Endodermal cell (in vitro differentiated cells): ENCODE measurements at places on chromosomes 3 and 15. TPM values are rescaled to one million over a fixed set of nuclear protein-coding genes. Genes with fewer than 3 reads are reported as not detected.

Gene RSL24D1
- 75.9 and 81.9 TPM in 2 replicates for total RNA-seq

Gene SLC15A2
- 0.73 and 0.99 TPM in 2 replicates for total RNA-seq

Gene WDR93
- 0.16 and 0.64 TPM in 2 replicates for total RNA-seq

DNA sequence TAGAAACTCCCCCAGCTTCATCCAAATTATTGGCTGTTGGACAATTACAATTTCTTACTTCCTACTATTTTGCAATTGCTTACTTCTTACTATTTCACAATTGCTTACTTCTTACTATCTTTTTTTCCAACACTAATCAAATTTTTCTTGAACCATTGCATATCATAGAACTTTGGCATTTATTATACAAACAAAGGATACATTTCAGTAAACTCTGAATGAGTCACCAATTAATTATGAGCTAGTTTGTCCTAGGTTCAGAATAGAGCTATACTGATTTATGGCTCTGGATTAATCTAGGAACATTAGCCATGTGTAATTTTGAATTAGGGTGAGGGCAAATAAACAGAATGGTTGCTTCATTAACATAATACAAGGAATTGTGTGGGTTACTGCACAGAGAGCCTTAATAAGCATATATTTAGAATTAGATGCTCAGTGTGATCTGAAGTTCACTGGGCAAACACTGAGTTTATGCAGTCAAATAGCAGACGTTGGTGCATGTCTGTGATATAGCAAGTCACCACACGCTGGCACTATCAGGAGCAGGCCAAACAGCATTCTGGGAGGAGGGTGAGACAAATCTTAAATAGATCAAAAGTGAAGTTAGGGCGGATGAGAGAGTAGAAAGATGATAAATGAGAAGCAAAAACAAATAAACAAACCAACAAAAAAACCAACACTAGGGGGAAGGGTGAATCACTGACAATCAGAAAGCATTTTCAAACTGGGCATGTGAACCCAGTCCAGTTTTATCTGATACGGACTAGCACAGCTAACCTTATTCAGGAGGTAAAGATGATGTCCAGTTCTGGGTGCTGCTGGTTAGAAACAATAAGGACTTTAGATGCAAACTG is 21.5 kb downstream of the GABRR3 start:
- DNase-seq, result no peak
- no peak overlapping the region for H3K4me3 ChIP-seq
- H3K4me1 ChIP-seq, result no peaks in the 10 kb centered on the region

DNA sequence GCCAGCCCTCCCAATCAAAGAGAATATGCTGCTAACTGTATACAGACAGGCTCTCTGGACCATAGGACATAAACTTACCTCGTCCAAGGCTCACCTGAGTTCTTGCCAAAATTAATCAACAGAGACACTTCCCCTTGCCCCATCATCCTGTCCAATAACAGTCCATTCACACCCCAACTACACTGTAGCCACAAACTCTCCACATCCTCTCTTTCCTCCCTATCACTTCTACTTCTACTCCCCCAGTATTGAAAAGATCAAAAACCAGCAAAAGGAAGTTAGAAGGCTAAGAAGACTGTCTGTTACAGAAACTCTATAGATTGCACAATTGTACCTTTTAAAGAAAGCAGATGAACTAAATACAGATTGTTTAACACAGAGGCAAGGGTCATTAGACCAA is 133.5 kb upstream of the STT3B start:
- H3K36me3 ChIP-seq, result no peaks in the 10 kb centered on the region
- no peak overlapping the region for H3K27ac ChIP-seq
- H3K4me3 ChIP-seq, result no peak overlapping the region
- no peak for DNase-seq
- H3K27me3 ChIP-seq, result no peaks in the 10 kb centered on the region

- DNase-seq, result peak; percentile 90
- no peak overlapping the region for H3K27ac ChIP-seq
- no peak overlapping the region for H3K4me3 ChIP-seq
- no peaks in the 10 kb centered on the region for H3K36me3 ChIP-seq
- H3K27me3 ChIP-seq, result peaks cover 28% of the 10 kb centered on the region
Observed at GRCh38 chr3:10983219-10983916, 9.2 kb upstream of the SLC6A1 start.

DNA sequence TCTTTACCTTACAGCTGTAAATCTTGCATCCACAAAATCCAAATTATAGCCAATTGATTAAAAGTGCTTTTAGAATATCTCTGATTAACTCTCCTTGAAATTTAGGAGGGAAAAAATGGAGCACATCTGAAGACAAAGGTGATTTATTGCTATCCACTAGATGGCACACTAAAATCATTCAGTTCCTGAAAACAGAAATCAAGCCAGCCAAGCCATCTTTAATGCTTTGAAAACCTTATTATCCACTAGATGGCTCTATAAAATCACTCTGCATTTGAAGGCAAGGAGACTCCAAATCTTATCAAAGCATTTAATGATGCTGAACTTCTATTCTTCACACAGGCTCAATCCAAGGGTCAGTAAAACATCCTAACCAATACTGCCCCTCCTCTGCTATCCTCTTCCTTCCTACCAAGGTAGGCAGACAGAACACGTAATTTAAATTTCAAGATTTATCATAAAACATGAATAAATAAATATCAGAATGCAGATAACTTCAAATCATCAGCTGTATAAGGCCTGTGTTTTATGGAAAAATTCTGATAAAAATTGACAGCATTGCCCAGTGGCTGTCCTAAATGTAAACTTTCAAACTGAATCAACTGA is 48.4 kb downstream of the GOLIM4 start:
- H3K4me3 ChIP-seq, result no peak overlapping the region
- H3K36me3 ChIP-seq, result no peaks in the 10 kb centered on the region
- DNase-seq, result no peak
- H3K4me1 ChIP-seq, result peaks cover 6% of the 10 kb centered on the region
- no peak overlapping the region for H3K27ac ChIP-seq
- H3K27me3 ChIP-seq, result no peaks in the 10 kb centered on the region

GRCh38 chr15:41801850-41802455 is 25.9 kb upstream of the JMJD7 start:
- H3K27ac ChIP-seq, result no peak overlapping the region
- no peak overlapping the region for H3K4me3 ChIP-seq
- no peak for DNase-seq
- H3K27me3 ChIP-seq, result no peaks in the 10 kb centered on the region
- H3K36me3 ChIP-seq, result peaks cover 2% of the 10 kb centered on the region
- no peaks in the 10 kb centered on the region for H3K4me1 ChIP-seq

DNA sequence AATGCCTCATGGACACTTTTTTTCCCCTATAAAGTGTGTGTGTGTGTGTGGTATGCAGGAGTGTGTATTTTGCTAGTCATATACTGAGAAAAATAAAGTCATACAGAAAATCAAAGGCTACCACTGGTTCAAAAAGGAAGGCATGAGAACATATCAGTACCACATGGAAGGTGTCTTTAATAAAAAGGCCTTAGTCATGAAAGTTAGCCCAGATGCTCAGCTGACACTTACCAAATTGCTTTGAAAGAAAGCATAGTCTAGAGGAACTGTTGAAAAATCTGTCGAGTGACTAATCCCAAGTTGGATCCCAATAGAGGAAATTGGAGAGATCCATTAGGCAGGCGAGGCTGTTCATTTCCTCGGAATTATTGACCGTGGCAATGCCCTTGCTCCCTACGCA is 432.9 kb upstream of the CFAP20DC start:
- no peaks in the 10 kb centered on the region for H3K36me3 ChIP-seq
- H3K27ac ChIP-seq, result no peak overlapping the region
- H3K4me1 ChIP-seq, result peaks cover 7% of the 10 kb centered on the region
- H3K4me3 ChIP-seq, result no peak overlapping the region
- no peaks in the 10 kb centered on the region for H3K27me3 ChIP-seq

DNA sequence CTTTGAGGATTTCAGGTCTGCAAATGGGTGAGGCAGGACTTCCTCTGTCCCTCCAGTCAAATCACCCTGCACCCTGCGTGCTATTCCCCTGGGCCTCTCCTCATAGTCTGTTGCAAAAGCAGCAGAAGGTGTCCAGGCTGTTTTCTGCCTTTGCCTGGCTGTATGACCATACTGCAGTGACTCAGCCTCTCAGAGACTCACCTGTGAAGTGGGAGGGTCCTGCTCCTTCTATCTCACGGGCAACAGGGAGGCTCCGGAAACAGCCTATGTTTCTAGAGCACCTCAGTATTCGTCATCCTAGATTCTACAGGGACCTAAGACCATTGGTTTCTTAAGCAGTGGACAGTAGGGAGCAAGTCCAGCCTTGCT is 216.4 kb downstream of the TLE3 start:
- no peaks in the 10 kb centered on the region for H3K36me3 ChIP-seq
- H3K27me3 ChIP-seq, result no peaks in the 10 kb centered on the region
- peaks cover 13% of the 10 kb centered on the region for H3K4me1 ChIP-seq
- no peak overlapping the region for H3K27ac ChIP-seq
- no peak overlapping the region for H3K4me3 ChIP-seq

DNA sequence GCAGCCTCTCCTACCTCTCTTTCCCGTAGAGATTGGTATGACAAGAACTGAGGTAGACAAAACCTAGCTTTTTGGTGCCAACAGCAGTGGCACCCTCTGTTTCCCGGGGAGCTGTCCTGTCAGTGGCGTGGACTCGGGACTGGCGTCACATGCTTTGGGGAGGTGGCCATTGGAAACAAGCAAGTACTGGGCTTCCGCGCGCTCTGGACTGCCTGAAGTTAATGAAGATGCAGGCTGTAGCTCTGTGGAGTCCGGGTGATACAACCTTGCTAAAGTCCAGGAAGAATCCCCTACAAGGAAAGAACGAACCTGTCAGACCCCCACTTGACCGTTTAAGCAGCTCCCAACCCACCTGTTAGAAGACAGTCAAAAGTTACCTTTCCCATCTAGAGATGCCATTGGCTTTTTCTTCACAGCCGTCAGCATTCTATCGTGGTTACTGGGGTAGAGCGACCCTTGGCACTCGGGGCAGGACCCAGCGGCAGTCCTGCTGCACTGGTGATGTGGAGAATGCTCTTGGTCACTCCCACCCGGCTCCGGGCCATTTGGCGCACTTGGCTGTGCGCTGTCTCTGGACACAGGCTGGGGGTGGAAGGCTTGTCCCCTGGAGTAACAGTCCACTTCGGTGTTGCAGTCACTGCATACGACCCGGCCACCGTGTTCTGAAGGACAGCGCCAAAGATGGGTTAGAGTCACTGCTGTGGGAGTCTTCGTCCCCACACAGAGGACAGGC is 120.5 kb downstream of the LRIG1 start:
- H3K36me3 ChIP-seq, result peaks cover 100% of the 10 kb centered on the region
- no peak overlapping the region for H3K27ac ChIP-seq
- no peaks in the 10 kb centered on the region for H3K27me3 ChIP-seq
- no peak overlapping the region for H3K4me3 ChIP-seq
- H3K4me1 ChIP-seq, result no peaks in the 10 kb centered on the region
- DNase-seq, result peak; percentile 39

GRCh38 chr3:13281507-13282357 is 138.4 kb downstream of the NUP210 start:
- no peak overlapping the region for H3K27ac ChIP-seq
- peak overlapping the region; percentile 66 for H3K4me3 ChIP-seq
- H3K4me1 ChIP-seq, result peaks cover 4% of the 10 kb centered on the region
- peak; percentile 82 for DNase-seq

DNA sequence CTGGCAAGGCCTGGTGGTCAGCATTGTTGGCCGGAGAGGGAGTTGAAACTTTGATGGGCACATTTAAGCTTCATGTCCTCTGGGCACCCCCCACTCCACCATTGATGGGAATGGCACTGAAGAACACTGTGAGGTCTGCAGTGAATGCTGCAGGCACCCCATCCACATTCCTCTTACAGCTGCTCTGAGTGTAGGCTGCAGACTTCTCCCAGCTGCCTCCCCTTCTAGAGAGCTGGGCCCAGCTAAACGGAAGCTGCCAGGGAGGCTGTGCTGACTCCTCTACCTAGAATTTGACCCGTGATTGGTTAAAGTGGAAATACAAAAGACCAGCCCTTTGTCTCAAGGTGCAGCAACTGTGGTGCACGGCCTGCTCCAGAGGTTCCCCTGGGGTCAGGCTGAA is 10.6 kb downstream of the TMEM158 start:
- no peak overlapping the region for H3K4me3 ChIP-seq
- DNase-seq, result no peak
